ENCODE measurements at places on chromosomes 2 and 18.

DNA sequence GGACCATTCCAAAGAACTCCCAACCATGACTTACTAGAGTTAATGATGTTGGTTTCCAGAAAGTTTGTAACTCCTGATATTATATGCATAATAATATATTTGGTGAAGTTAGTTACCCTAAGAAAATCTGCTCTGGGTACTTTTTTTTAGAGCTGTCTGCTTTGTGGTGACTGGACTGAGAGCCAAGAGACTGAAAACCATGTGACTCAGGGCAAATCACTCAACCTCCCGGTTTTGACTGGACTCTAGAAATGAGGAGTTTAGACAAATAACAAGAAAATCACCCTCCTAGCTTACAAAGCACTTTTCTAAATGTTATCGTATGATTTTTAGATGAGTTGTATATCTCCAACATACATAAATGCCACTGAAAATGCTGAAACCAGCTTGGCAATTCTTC, 138.3 kb upstream of the RND3 start:
- no peak overlapping the region for H3K27ac ChIP-seq
- H3K4me1 ChIP-seq, result peaks cover 4% of the 10 kb centered on the region
- H3K4me3 ChIP-seq, result no peak overlapping the region
- no peak for DNase-seq
- H3K27me3 ChIP-seq, result no peaks in the 10 kb centered on the region

- no peaks in the 10 kb centered on the region for H3K27me3 ChIP-seq
- H3K4me3 ChIP-seq, result peak overlapping the region; percentile 65
- DNase-seq, result peak; percentile 80
These were observed 1.5 kb downstream of the RND3 start for GRCh38 chr2:150485871-150486538.

DNA sequence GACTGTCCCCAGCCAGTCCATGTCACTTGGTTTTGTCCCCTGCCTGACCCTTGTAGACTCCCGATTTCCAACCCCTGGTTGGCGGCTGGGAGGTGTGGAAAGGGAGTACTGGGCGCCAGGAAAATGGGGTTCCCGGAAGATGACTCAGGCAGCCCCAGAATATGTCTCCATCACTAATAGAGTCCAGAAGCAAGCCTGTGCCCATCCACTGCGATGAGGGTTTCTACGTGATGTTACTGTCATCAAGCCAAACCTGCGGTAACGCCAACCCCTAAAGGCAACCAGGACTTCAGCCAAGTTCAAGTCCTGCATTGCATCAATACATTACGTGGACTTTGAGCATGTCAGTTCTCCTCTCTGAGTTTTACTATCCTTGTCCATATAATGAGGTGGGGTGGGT, 62.0 kb upstream of the TAF1B start:
- no peaks in the 10 kb centered on the region for H3K4me1 ChIP-seq
- H3K27me3 ChIP-seq, result no peaks in the 10 kb centered on the region
- no peak overlapping the region for H3K27ac ChIP-seq
- H3K4me3 ChIP-seq, result no peak overlapping the region
- H3K36me3 ChIP-seq, result no peaks in the 10 kb centered on the region

DNA sequence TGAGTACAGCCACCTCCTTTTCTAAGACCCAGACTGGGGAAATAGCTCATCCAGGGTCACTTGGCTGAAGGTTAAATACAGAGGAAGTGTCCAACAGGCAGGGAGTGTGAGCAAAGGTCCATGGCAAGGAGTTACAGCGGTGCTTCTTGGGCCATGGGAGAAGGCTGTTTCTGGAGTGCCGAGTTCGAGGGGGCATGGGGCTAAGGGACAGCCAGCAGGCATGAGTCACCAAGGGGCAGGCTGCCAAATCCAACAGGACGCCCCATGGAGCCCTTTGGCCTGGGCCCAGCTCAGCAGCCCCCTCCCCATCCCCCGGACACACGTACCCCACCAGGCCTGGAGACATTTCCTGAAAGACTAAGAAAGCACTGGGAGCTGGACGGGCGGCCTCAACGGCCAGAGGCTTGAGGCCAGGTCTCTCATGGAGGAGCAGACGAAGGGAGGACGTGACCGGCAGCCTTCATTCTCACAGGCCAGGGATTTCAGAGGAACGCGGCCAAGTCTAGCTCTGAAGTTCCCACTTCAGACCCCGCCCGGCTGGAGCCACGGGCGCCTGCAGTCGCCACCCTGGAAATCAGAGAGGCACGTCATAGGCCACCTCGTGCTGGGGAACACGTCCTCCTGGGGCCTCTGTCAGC, 160.4 kb downstream of the SMAD7 start:
- H3K36me3 ChIP-seq, result no peaks in the 10 kb centered on the region
- H3K4me1 ChIP-seq, result no peaks in the 10 kb centered on the region
- H3K4me3 ChIP-seq, result no peak overlapping the region

DNA sequence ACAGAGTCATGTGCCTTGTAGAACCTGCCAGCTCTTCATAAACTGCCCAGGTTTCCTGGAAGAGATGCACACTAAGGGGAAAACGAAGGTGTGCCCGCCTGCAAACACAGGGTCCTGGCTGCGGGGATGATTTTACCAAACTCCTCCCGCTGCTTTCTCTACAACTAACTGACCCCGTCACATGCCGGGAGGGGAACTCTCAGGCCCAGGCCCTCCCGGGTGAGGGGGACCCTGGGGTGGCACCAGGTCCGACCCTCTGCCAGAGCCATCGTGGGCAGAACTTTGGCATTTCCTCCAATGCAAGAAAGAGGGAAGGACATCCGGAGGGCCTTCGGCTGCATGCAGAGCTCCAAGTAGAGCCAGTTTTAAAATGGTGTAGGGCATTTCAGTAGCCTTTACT, 28.6 kb downstream of the CAPN13 start:
- H3K4me1 ChIP-seq, result no peaks in the 10 kb centered on the region
- H3K27me3 ChIP-seq, result no peaks in the 10 kb centered on the region
- DNase-seq, result no peak
- H3K4me3 ChIP-seq, result no peak overlapping the region

- H3K4me3 ChIP-seq, result no peak overlapping the region
- no peak overlapping the region for H3K27ac ChIP-seq
- DNase-seq, result no peak
- H3K27me3 ChIP-seq, result no peaks in the 10 kb centered on the region
- H3K36me3 ChIP-seq, result no peaks in the 10 kb centered on the region
These were observed 42.0 kb downstream of the CTNNA2 start for GRCh38 chr2:79554899-79555298.

- H3K27me3 ChIP-seq, result no peaks in the 10 kb centered on the region
- no peak overlapping the region for H3K27ac ChIP-seq
- no peak for DNase-seq
These were observed 182.0 kb upstream of the SP5 start for GRCh38 chr2:170533156-170533555.

DNA sequence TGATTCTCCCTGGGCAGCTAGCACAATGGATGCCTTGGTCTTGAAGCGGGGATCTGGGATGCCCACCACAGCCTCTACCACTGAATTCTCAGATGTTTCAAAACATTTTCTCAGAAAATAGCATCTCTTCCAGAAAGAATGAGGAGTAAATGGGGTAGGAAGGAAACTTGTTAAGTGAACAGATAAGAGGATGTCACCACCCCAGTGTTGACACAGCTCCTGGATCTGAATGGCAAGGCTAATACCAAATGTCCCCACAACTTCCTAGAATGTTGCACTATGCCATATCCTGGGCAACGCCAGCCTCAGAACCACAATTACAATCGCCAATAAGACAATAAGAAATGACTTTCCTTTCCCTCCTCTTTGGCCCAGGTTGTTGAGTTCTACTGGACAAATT, 177.2 kb downstream of the BCL11A start:
- H3K4me3 ChIP-seq, result no peak overlapping the region
- no peaks in the 10 kb centered on the region for H3K36me3 ChIP-seq
- no peak for DNase-seq
- no peak overlapping the region for H3K27ac ChIP-seq
- no peaks in the 10 kb centered on the region for H3K27me3 ChIP-seq

- no peak overlapping the region for H3K27ac ChIP-seq
- no peaks in the 10 kb centered on the region for H3K27me3 ChIP-seq
- no peaks in the 10 kb centered on the region for H3K4me1 ChIP-seq
- H3K36me3 ChIP-seq, result no peaks in the 10 kb centered on the region
- no peak for DNase-seq
- no peak overlapping the region for H3K4me3 ChIP-seq
These were observed 63.2 kb downstream of the MOGAT1 start for GRCh38 chr2:222734703-222735014.

DNA sequence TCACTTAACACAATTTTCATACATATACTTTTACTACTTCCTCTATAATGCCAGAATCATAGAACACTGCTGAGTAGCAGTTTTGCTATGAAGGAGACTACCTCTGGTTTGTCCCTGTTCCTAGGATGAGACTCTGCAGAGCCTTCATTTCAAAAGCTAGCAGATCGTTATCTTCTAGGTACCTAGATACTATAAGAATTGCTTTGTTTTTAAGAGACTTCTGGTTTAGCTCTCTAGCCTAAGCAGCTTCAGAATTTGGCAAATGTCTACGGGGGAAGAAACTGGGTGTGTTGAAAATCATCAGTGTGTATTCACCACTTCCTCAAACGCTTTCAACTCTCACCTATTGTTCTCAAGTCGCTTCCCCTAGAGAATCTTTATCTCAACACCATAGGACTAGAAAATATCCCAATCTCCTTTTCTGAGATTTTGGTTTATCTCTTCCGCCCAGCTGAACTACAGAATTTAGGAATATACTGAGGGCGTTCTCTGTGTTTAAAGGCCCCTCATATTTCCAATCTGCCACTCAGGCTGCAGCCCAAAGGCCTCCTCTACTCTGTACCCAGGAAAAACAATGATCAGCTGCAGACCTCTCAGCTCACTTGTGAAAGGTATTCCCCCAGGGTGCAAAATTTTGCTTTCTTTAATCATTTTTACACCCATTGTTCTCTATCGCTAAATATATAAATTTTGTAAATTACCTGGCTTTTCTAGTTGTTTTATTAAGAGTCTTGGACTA, 28.7 kb downstream of the SMAD2 start:
- H3K4me1 ChIP-seq, result peaks cover 15% of the 10 kb centered on the region
- H3K4me3 ChIP-seq, result no peak overlapping the region
- H3K27me3 ChIP-seq, result no peaks in the 10 kb centered on the region

- no peaks in the 10 kb centered on the region for H3K27me3 ChIP-seq
- DNase-seq, result peak; percentile 75
- peak within 1 kb of the TSS; percentile 49 for H3K27ac ChIP-seq
- H3K4me1 ChIP-seq, result no peaks in the 10 kb centered on the region
These were observed at the start of gene ACKR3 for GRCh38 chr2:236569573-236569973. Gene ACKR3 (plus strand): TSS chr2:236569825. CDS start chr2:236580466, 10,641 bp downstream.

- DNase-seq, result no peak
- H3K4me3 ChIP-seq, result no peak overlapping the region
- no peaks in the 10 kb centered on the region for H3K27me3 ChIP-seq
These were observed 97.2 kb downstream of the MYO5B start for GRCh38 chr18:50097702-50098101.

DNA sequence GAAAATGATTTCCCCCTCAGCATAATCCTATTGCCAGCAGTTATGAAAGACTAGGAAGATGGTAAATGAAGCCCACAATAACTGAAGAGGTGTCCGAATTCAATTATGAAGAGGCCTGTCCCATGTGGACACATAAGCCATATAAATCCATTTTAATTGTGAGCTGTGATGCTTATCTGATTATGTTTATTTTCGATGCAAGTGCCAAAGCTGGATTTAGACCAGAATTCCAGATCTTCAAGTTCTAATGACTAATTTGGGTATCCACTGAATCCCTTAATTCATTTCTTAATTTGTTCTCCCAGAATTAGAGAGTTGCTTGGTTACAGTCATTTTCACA, 24.5 kb downstream of the SPATS2L start:
- H3K27ac ChIP-seq, result no peak overlapping the region
- no peaks in the 10 kb centered on the region for H3K36me3 ChIP-seq
- no peaks in the 10 kb centered on the region for H3K27me3 ChIP-seq
- no peak for DNase-seq
- peaks cover 12% of the 10 kb centered on the region for H3K4me1 ChIP-seq
- H3K4me3 ChIP-seq, result no peak overlapping the region

- H3K36me3 ChIP-seq, result no peaks in the 10 kb centered on the region
- no peaks in the 10 kb centered on the region for H3K4me1 ChIP-seq
- H3K27me3 ChIP-seq, result no peaks in the 10 kb centered on the region
- H3K27ac ChIP-seq, result no peak overlapping the region
- H3K4me3 ChIP-seq, result no peak overlapping the region
- DNase-seq, result no peak
These were observed 6.0 kb downstream of the REEP1 start for GRCh38 chr2:86331384-86331783.

- H3K27ac ChIP-seq, result peak overlapping the region; percentile 96
- no peaks in the 10 kb centered on the region for H3K4me1 ChIP-seq
- no peaks in the 10 kb centered on the region for H3K27me3 ChIP-seq
These were observed 1.8 kb downstream of the GYPC start for GRCh38 chr2:126657636-126658318.

- H3K36me3 ChIP-seq, result no peaks in the 10 kb centered on the region
- H3K27me3 ChIP-seq, result no peaks in the 10 kb centered on the region
- no peak overlapping the region for H3K27ac ChIP-seq
- H3K4me3 ChIP-seq, result no peak overlapping the region
- no peaks in the 10 kb centered on the region for H3K4me1 ChIP-seq
These were observed 55.5 kb upstream of the ALKAL2 start for GRCh38 chr2:343355-343754.

- H3K27ac ChIP-seq, result no peak overlapping the region
- DNase-seq, result no peak
- H3K36me3 ChIP-seq, result no peaks in the 10 kb centered on the region
- H3K27me3 ChIP-seq, result no peaks in the 10 kb centered on the region
- no peak overlapping the region for H3K4me3 ChIP-seq
- H3K4me1 ChIP-seq, result no peaks in the 10 kb centered on the region
These were observed 107.3 kb upstream of the FAM98A start for GRCh38 chr2:33706410-33706809.

DNA sequence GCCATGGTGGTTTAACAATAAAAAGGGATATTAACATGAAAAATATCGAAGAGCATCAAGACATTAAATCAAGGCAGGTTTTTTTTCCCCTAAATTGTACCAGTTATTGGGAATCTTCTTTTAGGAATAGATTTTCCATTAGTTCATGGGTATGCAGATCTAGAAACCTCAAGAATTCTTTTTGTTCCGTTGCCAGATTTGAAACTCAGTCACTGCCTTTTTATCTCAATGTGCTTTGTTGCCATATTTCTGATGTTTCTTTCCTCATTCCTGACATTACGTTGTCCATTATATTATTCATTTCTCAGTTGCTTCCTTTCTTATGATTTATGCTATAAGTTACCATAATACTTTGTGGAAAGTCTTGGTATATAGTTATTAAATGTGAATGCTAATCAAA, 162.2 kb downstream of the CD226 start:
- no peak overlapping the region for H3K4me3 ChIP-seq
- no peak overlapping the region for H3K27ac ChIP-seq
- no peaks in the 10 kb centered on the region for H3K4me1 ChIP-seq
- H3K36me3 ChIP-seq, result no peaks in the 10 kb centered on the region

Data from right lobe of liver (tissue), 6 donors.